Left lobe of liver (tissue), 2 donors: ENCODE measurements at places on chromosomes 5 and 9. TPM values are rescaled to one million over a fixed set of nuclear protein-coding genes. Genes with fewer than 3 reads are reported as not detected.

DNA sequence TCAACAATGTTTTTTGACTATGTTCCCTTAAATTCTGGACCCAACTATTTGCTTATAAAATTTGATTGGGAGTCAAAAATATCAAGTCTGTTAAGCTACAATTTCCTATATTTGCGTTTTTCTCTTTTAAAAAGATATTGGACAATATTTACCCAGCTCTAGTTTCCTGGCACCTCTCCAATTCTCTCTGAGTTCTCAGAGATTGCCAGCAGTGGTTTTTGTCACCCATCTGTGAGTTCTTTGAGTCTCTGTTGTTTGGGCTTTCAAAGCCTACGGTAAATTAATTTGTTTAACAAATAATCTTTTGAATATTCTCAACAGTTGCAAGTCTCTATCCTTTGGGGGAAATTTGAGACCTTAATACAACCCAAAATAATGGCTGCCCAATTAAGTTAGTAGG lies 174.2 kb upstream of the PUM3 start:
- DNase-seq = no peak

Gene C8G
- total RNA-seq = 411 TPM

DNA sequence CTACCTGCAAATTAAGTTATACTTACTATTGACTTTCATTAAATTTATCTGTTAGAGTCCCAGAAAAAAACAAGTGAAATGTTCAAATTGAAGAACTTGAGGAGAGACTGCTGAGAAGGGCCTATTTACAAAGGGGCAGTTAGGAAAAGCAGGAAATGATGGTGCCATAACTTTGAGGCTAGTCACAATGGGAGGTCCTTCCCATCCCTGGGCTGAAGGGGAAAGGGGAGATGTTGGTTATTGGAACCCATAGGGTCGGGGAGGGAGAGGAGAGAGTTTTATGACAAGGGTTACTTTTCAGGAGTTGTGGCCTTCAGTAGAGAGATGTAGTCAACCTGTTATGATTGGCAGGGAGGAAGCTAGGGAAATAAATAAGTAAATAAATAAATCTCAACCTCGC lies 169.1 kb downstream of the DMRT2 start:
- no peak for DNase-seq

DNA sequence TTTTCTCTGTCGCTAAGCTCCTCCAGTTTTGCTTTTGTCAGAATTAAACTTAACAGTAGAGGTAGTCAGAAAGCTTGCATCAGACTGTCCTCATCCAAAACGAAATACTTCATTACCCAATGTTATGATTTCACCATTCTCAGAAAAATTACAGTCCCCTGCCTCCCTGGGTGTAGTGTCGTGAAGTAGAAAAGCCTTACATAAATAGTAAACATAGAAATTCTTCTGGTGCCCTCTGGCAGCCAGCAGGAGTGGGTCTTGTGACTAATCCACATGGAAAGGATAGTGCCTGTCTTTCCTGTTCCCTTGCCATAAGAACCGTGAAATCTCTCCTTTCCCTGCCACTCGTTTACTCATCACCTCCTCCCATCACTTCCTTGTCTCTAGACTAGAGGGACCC lies 230.6 kb downstream of the GNA14 start:
- DNase-seq = no peak
